ENCODE measurements at places on chromosomes 7 and 10.

DNA sequence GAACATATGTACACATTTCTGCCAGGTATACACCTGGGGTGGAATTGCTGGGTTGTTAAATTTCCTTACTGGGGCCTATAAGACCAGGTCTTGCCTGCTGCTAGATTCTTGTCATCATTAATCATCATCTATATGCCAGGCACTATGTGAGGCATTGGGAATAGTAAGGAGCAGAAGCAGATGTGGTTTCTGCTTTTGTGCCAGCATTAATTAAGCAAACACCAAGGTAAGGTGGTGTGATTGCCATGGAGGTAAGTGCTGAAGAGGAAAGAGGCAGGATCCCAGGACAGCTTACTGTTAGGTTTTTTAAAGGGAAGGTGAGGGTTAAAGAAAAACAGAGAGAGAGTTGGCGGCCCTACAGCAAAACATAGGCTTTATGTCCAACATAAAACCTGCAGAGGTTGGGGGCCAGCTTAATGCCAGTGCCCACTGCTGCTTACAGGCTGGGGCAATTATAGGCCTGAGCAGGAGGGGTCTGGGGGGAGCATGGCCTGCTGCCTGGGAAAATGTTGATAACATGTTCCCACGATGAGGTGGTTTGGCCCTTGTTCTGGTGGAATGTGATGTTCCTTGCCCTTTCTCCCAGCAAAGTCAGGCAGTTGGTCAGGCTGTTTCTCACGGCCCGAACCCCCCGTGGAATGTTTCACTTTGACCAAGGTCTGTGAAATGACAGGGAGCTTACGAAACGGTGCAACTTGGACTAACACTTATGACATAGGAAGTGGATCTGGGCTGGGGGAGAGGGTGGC, 93.9 kb downstream of the RBM20 start:
- DNase-seq: no peak

DNA sequence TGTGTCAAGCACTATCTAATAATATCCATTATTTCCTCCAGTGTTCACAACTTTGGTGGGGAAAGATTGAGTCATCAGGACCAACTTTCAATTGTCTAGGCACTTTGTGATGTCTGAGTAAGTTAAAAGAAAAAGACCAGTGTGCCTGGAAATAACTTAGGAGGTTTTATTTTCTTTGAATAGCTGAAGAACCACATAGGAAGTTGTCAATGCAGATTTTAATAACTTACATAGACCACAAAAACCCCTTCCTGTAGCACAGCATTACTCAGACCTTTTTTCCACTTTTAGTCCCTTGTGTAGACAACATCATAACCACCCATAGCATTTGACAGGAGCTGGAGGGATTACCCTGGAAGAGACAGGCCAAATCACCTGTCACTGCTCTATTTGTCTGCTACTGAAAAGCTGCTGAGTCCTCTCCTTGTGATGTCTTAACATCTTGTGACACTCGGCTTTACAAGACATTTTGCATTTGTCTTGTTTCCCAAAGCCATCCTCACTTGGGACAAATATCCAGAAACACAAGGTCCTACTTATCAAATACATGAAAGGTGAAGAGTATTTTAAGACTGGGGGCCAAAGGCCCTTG, 241.5 kb upstream of the PTER start:
- DNase-seq: no peak

- DNase-seq: no peak
Observed at GRCh38 chr7:16431646-16432424, 10.5 kb upstream of the CRPPA start.

- no peak for DNase-seq
Observed at GRCh38 chr7:38506756-38507155, 124.4 kb downstream of the AMPH start.

GRCh38 chr7:35695473-35695850, 527 bp upstream of the HERPUD2 start:
- no peak for DNase-seq

DNA sequence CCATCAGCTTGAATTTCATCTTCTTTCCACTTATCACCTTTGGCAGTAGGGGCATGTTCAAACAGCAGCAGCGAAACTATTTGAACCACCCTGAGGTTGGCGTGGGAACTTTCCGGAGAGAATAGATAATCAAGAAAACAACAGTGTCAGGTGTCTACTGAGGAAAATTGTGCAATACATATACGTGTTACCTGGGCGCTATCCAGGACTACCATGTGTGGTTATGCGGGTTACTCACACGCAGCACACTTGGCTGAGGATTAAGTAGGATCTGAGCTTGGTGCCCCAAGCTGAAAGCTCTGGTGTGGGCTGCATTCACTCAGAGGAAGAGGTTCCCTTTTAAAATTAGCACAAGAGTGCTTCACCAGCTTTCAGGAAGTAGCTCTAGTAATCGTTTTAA, 8.8 kb upstream of the ABI1 start:
- no peak for DNase-seq

DNA sequence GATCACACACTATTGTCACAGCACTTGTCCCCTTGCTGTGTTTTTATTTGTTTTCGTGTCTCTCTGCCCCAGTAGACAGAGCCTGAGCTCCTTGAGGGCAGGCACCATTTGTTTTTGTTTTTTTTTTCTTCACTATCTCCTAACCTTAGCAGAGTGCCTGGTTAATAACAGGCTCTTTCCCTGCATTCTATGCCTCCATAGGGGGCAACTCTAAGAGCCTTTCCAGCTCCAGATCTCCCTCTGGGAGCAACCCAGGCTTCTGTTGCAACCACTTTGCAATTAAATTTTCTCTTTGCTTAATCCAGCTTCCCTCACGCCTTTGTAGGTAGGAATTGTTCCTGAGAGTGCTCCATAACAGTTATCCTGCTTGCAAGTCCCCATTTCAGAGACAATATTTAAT, 148.4 kb downstream of the PLXDC2 start:
- no peak for DNase-seq
